ENCODE measurements at places on chromosomes 3 and 15. TPM values are rescaled to one million over a fixed set of nuclear protein-coding genes. Genes with fewer than 3 reads are reported as not detected.

ACAN gene
- polyA plus RNA-seq = 2.7 TPM

GABPB1 gene
- polyA plus RNA-seq = 33.7 TPM

SLC22A13 gene
- polyA plus RNA-seq = 1.7 TPM

CDHR4 gene
- polyA plus RNA-seq = not detected

SOX2 gene
- 0.30 TPM for polyA plus RNA-seq

SELENOK gene
- polyA plus RNA-seq = 84.7 TPM

GRCh38 chr3:163832547-163832946 is 1245.7 kb downstream of the SI start:
- DNase-seq = no peak

- DNase-seq = no peak
Measured at GRCh38 chr3:72475258-72476138, 372.7 kb downstream of the SHQ1 start.

DNA sequence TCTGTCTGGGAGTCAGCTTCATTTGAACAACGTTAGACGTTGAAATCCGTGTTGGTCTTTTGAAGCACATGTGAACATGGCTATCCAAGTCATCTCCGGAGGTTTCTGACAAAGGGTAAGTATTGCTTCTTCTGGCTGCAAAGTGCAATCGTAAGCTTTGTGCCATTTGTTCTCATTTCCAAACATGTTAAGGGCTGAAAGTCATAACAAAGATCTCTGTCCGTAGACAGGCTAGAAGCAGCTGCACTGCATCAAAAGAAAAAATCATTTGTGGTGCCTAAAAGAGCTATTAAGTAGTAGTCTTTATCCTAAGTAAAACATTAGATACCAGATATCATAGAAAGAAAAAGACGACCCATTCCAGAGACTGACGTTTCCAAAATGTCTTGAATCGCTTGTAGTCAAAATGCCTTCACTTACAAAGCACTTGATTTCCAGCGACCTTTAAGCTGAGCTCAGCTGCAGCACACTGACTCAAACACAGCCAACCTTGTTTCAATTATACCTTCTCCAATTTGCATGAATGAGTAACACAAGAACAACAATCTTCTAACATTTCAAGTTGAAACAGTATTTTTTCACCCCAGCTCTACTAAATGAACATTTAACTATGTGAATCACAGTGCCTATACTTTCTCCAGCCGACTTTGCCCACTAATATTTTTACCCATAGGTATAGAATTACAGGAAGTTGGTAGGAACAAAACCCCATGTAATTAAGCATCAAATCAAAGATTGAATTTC is 76.6 kb downstream of the NEDD4 start:
- no peak for DNase-seq

DNA sequence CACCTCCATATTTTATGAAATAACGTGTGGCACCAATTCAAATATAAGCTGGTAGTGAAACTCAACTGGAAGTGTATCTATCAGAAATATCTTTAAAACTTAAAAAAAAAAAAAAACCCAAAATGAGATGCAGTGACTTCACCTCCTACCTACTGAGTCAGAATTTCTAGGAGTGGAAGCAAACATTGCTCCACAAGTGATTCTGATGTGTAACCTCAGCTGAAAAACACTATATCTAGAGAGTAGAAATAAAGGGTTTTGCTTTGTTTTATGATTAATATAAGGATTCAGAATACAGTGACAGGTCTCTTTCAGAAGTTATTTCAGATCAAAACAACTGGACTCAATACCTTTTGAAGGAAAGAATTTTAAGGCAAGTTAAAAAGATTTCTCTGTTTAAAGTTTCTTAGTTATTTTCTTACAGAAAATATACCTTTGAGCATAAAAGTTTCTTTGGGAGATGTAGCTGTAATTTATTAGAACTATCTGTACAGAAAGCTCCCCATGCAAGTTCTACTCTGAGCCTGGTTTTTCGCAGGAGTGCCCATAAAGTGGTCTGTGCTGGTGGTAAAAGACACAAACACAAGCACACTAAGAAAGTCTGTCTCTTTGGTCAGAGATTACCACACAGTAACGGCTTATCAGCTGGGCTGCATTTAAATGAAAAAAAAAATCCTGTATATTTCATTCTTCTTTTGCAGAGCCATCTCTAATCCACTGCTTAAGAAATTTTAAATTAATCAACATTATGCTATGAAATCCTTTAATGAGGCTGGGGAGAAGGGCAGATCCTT is 59.9 kb upstream of the PPIB start:
- DNase-seq = no peak

- no peak for DNase-seq
Measured at GRCh38 chr15:57943171-57943570, 122.3 kb downstream of the ALDH1A2 start.

DNA sequence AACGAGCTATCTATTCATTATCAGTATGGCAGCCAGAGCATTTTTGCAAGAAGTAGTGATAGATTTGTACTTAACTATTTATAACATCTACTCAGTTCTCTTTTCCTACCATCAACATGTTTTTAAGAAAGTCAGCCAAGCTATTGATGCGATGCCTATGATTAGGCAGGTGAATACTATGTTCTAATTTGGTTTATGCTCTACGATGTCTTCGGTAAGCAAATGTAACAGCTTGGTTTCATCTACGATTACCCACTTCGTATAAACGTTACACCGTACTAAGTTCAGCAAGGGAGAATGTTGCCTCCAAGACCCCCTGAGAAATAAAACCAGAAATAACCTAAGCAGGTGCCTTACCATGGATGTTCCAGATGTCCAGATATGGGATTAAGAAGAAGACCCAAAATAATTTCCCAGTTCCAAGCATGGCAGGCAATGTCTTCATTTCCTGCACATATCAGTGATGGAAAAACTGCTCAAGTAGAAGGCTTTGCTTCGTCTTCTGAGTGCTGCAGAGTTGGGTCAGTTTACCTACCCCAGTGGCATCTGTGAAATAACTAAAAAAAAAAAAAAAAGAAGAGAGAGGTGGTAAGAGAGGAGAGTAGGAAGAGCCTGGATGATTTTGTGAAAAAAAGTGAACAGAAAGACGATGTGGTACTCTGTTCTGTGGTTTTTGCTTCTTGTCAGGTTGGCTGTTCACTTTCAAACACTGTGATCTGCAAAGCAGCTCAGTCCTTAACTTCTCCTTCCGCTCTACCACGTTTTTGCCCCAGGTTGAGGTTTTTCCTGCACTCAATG is at the start of gene BTLA:
Gene BTLA (minus strand): TSS at position 559 of the 798 bp plus-strand sequence. CDS start 114 bp downstream, at position 445.
- no peak for DNase-seq

GRCh38 chr3:11542551-11542950 is 101.2 kb downstream of the VGLL4 start:
- DNase-seq = no peak

DNA sequence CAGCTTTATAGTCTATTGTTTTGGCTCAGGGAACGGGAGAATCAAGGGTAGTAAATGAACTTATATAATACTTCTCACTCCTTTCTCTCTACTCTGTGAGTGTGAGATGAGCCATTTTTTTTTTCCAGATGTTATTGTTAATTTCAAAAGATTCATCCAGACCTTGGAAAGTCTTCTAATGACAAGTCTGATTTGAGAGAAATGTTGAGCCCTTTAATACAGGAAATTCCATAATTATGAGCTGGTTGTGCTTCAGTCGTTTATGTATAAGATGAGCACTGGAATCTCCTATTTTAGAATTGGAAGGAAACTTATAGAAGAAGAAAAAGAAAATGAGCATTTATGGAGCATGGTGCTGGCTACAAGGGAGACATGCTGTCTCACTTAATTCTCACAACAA is 92.0 kb downstream of the FBN1 start:
- DNase-seq = no peak

- DNase-seq = no peak
Measured at GRCh38 chr3:41888368-41889076, 73.4 kb downstream of the ULK4 start.
